Thymus (tissue), 14 donors: ENCODE measurements at places on chromosomes 12 and 14. TPM values are rescaled to one million over a fixed set of nuclear protein-coding genes. Genes with fewer than 3 reads are reported as not detected.

- no peak for DNase-seq
- peaks cover 30% of the 10 kb centered on the region for H3K36me3 ChIP-seq
- H3K27ac ChIP-seq: no peak within 1 kb of the TSS
- peaks cover 16% of the 10 kb centered on the region for H3K4me1 ChIP-seq
- no peak within 1 kb of the TSS for H3K4me3 ChIP-seq
Measured at GRCh38 chr12:55720071-55720564, at the start of gene RDH5. RDH5 (plus strand) TSS chr12:55720393; CDS start chr12:55721185, 792 bp downstream.

- peak within 1 kb of the TSS; percentile 96 for H3K27ac ChIP-seq
- H3K4me1 ChIP-seq: peaks cover 20% of the 10 kb centered on the region
- peak; percentile 95 for DNase-seq
- H3K4me3 ChIP-seq: peak within 1 kb of the TSS; percentile 81
- H3K27me3 ChIP-seq: no peaks in the 10 kb centered on the region
Measured at GRCh38 chr12:3872800-3873636, at the start of gene PARP11. PARP11 (minus strand) TSS chr12:3873399; CDS start chr12:3873229, 170 bp downstream.

DNA sequence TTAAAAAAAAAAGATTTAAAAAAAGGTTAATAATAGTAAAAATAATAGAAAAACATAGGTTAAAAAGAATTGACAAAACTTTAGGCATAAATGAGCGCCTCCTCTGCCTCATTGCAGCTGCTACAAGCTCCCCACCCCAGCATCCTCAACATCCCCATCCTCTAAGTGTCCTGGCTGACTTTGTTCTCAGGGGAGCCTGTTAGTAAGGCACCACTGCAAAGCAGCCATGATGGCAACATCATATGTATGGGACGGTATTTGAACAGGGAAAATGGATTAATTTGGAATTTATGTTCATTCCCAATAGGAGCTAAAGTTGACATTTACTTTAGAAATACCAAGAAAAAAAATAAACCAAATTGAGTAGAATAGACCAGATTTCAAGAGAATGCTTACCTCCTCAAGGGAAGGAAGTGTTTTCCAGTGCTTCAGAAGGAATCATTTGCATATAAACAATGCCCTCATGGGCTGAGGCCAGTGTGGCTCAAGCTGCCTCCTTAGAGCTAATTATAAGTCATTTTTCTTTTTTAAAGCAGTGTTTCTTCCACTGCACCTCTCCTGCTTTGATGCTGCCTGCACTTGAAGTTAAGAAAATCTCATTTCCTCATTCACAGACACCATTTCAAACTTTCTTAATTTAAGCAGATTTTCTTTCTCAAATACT, 59.6 kb downstream of the DACT1 start:
- H3K27ac ChIP-seq: no peak overlapping the region
- no peaks in the 10 kb centered on the region for H3K4me1 ChIP-seq
- no peaks in the 10 kb centered on the region for H3K27me3 ChIP-seq
- DNase-seq: no peak
- H3K4me3 ChIP-seq: no peak overlapping the region

DNA sequence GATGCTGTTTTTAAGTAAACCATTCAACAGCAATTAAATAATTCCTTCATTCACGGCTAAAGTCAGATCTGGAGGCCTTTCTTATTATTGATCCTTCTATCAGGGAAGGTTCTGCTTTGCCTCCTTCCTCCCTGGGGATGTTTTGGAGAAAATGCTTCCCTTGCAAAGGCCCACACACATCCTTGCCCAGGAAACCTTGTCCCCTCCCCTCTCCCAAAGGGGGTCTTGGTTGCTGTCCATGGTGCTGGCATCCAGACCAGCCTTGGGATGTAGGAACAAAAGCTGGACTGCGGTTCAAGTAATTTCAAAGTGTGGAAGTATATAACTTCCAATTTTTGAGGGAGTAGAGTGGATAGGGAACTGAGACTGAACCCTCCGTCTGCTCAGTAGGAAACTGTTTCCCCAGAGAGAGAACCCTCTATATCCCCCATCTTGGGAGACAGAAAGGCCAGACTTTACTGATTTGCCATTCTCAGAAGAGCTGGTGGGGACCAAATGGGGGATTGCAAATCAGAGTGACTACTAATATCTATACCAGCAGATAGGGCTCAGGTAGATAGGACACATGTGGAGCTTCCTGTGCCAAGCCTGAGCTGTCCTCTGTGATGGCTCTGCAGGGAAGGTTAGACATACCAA, 5.6 kb downstream of the MARCHF9 start:
- DNase-seq: no peak
- H3K4me1 ChIP-seq: peaks cover 27% of the 10 kb centered on the region
- H3K4me3 ChIP-seq: no peak overlapping the region
- H3K36me3 ChIP-seq: peaks cover 16% of the 10 kb centered on the region

- H3K4me1 ChIP-seq: peaks cover 88% of the 10 kb centered on the region
- H3K27ac ChIP-seq: peak overlapping the region; percentile 95
- H3K4me3 ChIP-seq: peak overlapping the region; percentile 69
- H3K36me3 ChIP-seq: peaks cover 30% of the 10 kb centered on the region
- DNase-seq: no peak
Measured at GRCh38 chr12:121795034-121795968, 1.8 kb upstream of the RHOF start.

GRCh38 chr12:16523284-16523950, 82.5 kb downstream of the LMO3 start:
- no peak for DNase-seq
- H3K27ac ChIP-seq: no peak overlapping the region
- H3K4me3 ChIP-seq: no peak overlapping the region

The CCDC184 gene
- 0.21 TPM for polyA plus RNA-seq

DNA sequence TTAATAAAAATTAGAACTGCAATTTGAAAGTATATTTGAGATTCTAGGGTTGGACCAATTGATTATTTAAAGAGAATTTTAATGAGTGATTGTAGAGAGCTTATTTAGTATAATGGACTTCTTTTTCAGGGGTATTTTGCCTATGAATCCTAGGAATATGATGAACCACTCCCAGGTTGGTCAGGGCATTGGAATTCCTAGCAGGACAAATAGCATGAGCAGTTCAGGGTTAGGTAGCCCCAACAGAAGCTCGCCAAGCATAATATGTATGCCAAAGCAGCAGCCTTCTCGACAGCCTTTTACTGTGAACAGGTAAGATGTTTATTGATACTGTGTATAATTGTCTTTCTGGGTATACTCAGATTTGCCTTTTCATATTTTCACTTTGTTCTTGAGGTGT, 35.9 kb upstream of the KCNMB4 start:
- no peak overlapping the region for H3K27ac ChIP-seq
- no peaks in the 10 kb centered on the region for H3K4me1 ChIP-seq
- no peaks in the 10 kb centered on the region for H3K36me3 ChIP-seq
- H3K27me3 ChIP-seq: no peaks in the 10 kb centered on the region

DNA sequence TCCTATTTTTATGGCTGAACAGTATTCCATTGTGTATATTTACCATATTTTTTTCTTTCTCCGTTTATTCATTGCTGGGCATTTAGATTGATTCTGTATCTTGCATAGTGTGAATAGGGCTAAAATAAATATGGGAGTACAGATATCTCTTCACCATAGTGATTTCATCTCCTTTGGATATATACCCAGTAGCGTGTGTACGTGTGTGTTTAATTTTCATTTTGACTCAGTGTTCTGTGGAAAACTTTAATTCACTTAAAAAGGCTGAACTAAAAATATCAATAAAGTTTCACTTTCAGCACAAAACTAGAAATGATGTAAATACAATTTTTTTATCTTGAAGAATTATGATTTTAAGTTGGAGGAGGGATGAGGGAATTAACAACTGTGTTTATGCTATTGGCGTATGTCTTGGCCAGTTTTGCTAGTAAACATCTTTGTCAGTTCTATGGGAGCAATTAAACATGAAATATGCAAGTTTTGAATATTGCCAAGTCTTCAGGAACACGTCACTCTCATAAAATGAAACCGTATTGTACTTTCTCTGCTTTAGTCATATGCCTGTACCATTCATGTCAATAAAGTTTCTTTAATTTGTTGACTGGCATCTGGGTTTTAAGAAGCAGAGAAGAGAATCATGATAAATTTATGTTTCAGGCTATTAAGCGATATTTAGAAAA, 99.8 kb downstream of the PTGER2 start:
- H3K36me3 ChIP-seq: no peaks in the 10 kb centered on the region
- no peaks in the 10 kb centered on the region for H3K4me1 ChIP-seq
- no peaks in the 10 kb centered on the region for H3K27me3 ChIP-seq
- no peak for DNase-seq
